Stimulated activated CD8-positive, alpha-beta memory T cell treated with anti-CD3 and anti-CD28 coated beads, Interleukin-2, amount 100 ng/mL, for 1 hour (primary cell): ENCODE measurements at places on chromosomes 1 and 21.

GRCh38 chr21:38669186-38669585, 136.5 kb upstream of the ETS2 start:
- DNase-seq = no peak

DNA sequence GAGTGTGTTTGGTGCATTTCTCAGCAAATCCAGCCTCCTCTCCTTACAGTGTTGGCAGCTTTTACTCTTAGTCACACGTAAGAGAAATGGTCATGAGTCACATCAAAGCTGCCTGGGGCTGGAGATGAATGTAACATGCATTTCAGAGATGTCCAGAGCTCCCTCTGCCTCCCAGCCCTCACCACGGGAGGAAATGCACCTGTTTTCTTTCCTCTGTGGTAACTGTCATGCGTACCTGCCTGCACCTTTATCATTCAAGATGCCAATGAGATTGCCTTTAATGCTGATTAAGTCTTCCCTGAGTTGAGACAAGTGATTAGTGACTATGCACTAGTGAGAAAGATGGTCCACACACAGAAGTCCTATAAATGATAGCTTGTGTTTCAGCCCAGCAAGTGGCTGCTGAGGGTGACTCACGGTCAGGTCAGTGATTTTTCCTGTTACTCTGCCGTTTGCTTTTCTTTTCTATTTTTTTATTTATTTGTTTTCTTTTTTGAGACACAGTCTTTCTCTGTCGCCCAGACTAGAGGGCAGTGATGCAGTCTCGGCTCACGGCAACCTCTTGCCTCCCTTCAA, 277.3 kb upstream of the FMN2 start:
- DNase-seq = no peak

- no peak for DNase-seq
Observed at GRCh38 chr1:185293967-185294542, 23.0 kb downstream of the IVNS1ABP start.

DNA sequence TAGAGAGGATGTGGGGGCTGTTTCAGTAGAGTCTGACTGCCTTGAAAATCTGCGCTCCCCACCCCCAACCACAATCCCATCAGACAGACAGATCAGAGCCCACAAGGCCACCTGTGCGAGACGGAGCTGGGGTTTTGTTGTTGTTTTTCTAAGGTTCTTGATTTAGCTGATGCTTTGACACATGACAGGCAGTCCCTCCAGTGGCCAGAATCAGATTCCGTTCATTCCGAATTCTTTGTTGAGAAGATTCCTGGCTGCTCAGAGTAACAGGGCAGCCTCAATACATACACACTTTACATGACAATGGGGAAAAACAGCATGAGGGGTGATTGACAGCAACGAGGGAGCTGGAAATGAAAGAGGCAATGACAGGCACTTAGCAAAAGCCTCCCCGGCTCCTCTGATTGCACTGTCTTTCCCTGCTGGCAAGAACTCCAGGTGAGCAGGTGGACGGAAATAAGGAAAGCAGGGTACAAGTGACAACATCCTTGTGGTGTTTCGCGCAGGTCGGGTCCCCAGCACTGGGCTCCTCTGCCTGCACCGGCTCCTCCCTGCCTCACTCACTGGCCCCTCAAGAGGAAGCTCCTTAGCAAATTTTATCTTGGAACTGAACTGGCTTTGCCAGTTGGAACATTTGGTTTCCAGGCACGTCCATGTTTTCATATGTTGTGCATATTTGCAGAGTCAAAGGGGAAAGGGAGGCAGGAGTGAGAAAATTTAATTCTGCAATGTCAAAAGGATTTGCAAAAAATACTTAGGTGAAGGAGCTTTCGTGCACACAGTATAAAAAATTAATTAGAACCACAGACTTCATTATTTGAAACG, 148.7 kb downstream of the PGBD5 start:
- no peak for DNase-seq

DNA sequence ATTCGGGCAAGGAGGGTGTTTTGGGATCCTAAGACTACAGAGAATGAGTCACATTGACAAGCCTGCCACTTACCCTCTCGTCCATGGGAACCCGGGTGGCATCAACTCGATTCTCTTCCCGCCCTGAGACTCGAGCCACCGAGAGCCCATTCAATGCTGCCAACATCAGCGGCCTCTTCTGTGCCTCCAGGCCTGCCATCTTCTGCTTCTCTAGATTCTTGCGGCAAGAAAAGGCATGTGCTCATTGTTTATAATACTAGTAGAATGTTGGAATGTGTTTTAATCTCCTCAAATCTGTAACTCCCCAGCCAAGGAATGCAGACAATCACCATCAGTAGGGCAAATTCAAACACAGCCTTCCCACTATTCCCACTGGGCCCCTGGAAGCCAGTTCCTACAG, 96.9 kb downstream of the SMYD2 start:
- DNase-seq = no peak

DNA sequence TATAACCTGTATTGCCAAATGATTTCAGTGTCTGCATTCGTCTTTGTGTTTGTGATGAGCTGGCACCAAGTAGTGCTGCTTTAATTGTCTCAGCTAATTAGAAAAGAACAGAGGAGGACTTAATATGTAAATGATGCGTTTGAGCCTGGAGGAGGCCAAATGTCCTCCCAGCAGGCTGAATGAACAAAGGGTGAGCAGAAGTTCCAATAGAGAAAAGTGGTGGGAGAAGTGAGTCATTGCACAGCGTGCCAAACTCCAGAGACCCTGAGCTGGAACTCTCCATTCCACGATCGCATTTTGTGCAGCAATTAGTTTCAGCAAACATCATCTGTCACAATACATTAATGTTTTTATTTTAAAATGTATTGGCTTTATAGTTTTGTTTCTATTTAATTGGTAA, 17.9 kb downstream of the ETV3L start:
- DNase-seq = no peak

- DNase-seq = no peak
Observed at GRCh38 chr1:22508329-22508728, 55.0 kb upstream of the EPHA8 start.

DNA sequence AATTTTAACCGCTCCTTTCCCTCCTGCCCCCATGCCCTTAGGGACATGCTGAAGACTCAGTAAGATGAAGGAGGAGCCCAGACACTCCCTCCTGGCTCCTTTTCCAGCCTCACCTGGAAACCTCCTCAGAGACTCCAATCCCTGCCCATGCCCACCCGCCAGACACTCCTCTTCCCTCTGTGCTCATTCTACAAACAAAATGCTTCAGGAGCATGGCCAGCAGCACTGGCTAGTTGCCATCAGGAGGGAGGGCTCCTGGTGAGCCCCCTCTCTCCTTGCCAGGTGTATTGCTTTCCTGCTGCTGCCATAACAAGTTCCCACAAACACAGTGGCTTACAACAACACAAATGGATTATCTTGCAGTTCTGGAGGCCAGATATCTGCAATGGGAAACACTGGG, 126.1 kb downstream of the PSMG1 start:
- DNase-seq = no peak

DNA sequence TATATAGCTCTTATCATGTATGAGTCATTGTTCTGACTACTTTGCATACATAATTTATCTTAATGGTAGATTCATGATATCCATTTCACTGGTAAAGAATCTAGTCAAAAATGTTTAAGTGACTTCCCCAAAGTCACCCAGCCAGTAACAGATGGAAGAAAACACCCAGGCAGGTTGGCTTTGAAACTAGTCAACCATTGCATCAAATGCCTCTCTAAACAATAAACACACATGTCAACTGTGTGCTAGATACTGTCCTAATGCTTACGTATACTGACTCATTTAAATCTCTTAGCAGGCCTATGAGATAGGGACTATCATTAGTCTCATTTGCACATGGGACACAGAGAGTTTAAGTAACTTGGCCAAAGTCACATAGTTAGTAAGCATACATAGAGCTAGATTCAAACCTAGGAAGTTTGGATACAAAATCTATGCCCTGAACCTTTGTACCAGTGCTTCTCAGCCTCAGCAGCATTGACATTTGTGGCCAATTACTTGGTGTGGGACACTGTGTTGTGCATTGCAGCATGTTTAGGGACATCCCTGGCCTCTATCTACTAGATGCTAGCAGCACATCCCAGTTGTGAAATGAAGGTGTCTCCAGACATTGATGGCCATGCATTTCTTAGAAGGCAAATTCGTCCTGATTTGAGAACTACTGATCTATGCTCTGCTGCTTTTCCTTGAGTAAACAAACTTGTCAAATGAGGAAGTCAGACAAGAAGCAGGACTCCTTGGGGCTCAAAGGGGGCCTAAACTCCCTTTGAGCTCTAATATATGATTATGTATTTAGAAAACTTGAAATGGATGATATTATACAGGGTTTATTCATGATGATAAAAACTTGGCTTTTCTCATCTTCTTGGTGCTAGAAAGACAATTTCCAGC, 316.3 kb downstream of the KCNH1 start:
- DNase-seq = no peak

DNA sequence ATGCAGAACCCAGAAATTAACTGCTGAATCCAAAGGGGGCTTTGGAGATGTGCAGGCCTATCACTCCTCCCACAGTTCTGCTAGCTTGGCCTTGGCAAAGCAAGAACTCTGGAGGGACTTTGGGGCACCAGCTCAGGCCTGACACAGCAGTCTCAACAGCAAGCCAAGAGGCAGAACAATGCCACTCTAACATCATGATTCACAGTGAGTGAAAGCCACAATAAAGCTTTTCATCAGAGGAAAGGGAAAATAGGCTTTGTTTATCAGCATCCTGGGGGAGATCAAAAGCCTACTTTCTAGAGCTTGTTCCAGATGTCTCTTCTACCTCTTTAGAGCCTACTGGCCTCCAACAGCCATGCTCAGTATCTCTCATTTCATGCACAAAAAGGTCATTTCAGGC, 283.4 kb downstream of the KCNH1 start:
- DNase-seq = no peak

DNA sequence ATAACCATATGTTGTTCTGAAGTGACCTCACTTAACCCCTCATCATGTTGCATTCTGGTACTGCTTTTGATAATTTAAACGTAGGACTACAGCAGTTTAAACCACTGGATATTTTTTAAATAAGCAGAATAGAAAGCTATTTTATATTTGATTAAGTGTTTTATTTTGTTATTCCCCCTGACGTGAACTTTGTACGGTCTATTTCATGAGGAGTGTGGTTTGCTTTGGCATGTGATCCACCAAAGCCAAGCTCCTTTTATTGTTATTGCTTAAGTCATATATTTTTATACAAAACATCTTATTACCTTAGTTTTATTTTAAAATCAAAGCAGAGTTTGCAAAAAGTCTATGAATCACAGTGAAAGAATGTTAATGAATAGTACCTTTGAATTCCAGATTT, 101.4 kb upstream of the L1TD1 start:
- DNase-seq = no peak

GRCh38 chr1:17719874-17720273, 35.3 kb upstream of the ACTL8 start:
- no peak for DNase-seq

GRCh38 chr1:204711103-204711946, 25.8 kb upstream of the LRRN2 start:
- DNase-seq = no peak

- no peak for DNase-seq
Observed at GRCh38 chr1:78570539-78570938, 49.7 kb upstream of the IFI44L start.

- no peak for DNase-seq
Observed at GRCh38 chr1:29236712-29237128, 398 bp downstream of the PTPRU start.

GRCh38 chr1:202143768-202144401, 652 bp downstream of the ARL8A start:
- no peak for DNase-seq

DNA sequence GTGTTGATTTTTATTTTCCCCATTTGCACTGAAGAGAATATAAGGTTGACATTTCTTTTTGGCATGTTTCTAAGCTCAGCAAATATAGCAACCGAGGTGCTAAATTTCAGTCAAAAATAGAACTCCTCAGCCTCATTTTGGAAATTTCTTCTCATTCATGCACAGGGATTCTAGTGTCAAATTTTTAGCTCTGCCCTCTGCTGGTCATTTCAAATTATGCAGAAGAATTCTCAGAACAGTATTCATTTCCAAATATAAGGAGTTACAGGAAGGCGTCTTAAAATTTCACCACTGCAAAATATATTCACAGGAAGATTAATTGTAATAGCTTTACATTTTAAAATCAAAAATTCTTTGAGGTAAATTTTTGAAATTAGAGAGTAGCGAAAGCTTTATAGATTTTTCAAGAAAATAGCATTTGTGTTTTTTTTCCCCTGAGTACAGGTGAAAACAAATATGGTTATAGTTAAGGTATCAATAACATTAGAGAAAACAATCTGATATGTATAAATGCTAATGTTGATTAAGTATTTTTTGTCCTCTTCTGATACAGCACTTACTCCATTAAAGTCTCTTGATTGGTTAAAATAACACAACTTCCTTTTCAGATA, 57.9 kb downstream of the FMN2 start:
- DNase-seq = no peak

DNA sequence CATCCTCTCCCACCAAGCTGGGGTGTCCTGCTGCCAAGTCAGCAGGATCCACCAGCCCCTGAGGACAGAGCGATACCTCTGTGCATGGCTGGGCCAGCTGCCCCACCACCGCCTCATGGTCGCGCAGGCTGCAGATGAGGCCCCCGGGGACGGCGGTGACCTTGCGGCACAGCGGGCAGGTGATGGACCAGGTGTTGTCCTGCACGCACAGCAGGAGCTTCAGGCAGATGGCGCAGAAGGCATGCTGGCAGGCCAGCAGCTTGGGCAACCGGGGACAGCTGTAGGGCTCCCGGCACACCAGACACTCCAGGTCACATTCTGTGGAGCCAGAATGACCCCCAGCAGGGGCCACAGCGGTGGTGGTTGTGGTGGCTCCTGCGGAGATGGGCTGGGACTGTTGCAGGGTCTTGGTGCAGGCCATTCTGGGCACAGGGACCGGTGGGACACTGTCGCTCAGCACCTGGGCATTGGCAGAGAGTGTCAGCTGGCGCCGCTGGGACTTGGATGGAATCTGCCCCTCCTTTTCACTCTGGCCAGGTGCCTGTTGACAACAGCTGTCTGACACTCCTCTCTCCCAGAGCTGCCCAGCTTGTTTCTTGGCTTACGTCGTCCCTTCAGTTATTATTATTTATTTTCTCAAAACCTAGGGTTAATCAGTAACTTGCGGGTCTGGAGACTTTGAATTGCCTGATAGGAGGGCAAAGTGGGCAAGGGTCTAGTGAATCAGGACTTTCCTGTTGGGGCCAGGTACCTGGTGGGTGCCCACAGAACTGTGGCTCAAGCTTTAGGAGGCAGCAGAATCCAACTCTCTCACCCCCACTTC, at the start of gene RNF186:
RNF186 (minus strand) TSS at position 603 of the 823 bp plus-strand sequence; CDS start at position 421, 182 bp downstream.
- DNase-seq = no peak
